Upper lobe of right lung (tissue), 1 donor: ENCODE measurements at places on chromosomes 5 and 9. TPM values are rescaled to one million over a fixed set of nuclear protein-coding genes. Genes with fewer than 3 reads are reported as not detected.

EPB41L4B gene
- total RNA-seq: 10.1 TPM

GBGT1 gene
- 27.4 TPM for total RNA-seq

PAEP gene
- total RNA-seq: not detected

TTC23L gene
- total RNA-seq: 0.20 TPM

CSF1R gene
- total RNA-seq: 48.7 TPM

PPP2R2B gene
- total RNA-seq: 1.2 TPM

FOXD4L4 gene
- total RNA-seq: 0.23 TPM

DNA sequence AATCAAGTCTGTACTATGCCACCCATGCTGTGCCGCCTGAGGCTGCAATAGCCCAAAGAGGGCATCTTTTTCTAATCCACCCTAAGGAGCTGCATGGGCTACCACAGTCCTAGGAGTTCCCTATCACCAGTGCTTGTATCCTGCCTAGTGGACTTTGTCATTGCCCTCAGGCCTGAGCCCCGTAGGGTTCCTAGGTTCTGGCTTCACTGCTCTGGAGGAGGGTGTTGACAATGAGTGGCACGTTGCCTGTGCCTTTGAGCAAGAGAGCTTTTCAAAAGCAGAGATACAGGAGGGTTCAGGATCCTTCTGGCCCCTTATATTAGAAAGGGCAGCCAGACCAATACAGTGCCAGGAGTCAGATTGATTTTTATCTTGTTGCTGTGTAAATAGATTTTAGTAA lies 93.0 kb downstream of the PRDM6 start:
- no peaks in the 10 kb centered on the region for H3K27me3 ChIP-seq

- H3K36me3 ChIP-seq: no peaks in the 10 kb centered on the region
- no peak overlapping the region for H3K4me3 ChIP-seq
- no peak for DNase-seq
- H3K27me3 ChIP-seq: no peaks in the 10 kb centered on the region
- H3K4me1 ChIP-seq: no peaks in the 10 kb centered on the region
- no peak overlapping the region for H3K27ac ChIP-seq
These were observed 75.2 kb upstream of the FREM1 start for GRCh38 chr9:14985419-14985818.

DNA sequence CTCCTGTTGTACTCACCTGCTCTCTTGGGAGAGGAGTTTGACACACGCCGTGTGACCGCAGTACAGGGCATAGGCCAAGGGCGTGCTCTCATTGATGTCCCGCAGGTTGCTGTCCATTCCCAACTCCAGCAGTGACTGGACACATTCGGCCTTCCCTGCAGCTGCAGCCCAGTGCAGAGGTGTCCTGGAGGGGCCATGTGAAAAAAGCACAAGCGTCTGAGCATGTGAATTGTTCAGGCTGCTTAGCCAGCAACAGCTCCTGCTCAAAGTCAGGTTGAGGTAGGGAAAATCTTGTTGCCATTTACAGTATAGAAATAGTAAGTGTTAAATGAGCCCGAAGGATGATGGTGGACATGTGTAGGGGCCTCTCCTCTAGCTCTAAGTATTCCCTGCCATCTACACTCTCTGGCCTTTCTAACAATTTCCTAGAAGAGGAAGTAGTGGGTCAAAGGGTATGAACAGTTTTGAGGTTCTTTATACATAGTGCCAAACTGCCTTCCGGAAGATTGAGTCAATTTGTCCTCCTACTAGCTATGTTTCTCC lies 116.5 kb downstream of the ANKRD55 start:
- no peaks in the 10 kb centered on the region for H3K27me3 ChIP-seq
- no peak for DNase-seq
- no peak overlapping the region for H3K27ac ChIP-seq
- H3K4me3 ChIP-seq: no peak overlapping the region
- no peaks in the 10 kb centered on the region for H3K36me3 ChIP-seq
- H3K4me1 ChIP-seq: peaks cover 3% of the 10 kb centered on the region

GRCh38 chr5:24272741-24273140 lies 372.0 kb downstream of the CDH10 start:
- no peaks in the 10 kb centered on the region for H3K27me3 ChIP-seq
- H3K27ac ChIP-seq: no peak overlapping the region
- H3K4me3 ChIP-seq: no peak overlapping the region
- no peaks in the 10 kb centered on the region for H3K36me3 ChIP-seq
- H3K4me1 ChIP-seq: no peaks in the 10 kb centered on the region
